Islet precursor cell (in vitro differentiated cells): ENCODE measurements at places on chromosomes 7 and 10.

DNA sequence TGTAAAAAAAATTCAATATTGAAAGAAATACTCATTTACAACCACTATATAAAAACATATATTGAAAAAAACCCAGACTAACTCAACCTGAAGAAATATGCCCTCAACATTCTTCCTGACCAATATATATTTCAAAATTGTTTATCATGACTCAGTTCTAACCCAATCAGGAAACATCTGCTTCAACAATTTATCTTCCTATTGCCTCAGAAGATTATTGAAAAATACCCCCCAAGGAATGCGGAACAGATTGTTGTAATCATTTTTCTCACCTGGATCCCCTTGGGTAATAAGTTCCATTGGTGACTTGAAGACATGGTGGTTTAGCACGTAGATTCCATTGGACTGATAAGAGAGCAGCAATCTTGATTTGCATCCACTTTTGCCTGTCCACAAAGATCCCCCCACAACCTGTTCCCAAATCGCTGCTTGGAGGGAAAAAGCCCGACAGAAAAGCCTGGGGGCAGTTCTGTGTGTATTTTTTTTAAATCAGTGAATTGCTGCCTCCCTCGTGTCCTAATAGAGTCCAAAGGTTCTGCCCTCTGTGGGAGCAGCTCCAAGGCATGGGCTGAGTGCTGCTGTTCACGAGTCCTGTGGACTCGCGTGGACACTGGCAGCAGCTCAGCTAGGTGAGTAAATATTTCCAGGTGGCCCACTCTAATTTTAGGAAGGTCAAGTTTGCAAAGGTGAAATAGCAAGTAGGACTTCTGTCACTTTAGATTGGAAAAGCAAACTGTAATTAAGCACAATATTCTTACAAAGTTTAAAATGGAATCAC is 5.9 kb upstream of the INHBA start:
- no peak for DNase-seq

- DNase-seq: no peak
These were observed 285.0 kb downstream of the PHTF2 start for GRCh38 chr7:78083476-78084120.

GRCh38 chr10:84563355-84563754 is 235.0 kb downstream of the CCSER2 start:
- DNase-seq: no peak

DNA sequence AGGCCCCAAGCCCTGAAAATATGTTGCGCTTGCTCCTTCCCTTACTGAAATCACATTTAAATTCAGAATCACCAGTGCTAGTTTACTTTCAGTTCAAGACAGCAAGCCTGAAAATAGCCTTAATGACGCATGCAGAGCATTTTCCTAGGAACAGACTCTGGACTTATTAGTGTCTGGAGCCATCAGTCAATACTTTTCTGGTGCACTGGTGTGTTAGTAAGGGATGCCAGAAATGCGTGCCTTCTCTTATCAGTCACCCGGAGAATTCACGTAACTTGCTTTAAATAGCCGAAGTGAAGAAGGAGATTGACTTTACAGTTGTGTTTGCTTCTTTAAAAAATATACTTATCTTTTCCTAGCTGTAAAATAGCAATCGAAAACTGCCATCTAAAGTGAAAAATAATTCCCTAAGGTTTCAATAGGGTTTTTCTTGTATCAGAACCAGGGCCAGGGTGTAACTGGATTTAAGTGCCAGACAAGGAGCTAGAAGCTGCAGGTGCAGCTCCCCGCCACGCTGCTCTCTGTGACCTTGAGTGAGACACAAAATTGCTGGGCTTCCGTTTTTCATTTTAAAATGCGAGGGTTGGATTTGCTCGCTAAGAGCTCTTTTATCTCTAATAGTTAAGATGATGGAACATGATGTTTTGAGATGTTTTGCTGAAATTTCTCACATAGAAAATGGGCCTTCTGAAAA is 177.8 kb downstream of the NSUN6 start:
- DNase-seq: no peak

DNA sequence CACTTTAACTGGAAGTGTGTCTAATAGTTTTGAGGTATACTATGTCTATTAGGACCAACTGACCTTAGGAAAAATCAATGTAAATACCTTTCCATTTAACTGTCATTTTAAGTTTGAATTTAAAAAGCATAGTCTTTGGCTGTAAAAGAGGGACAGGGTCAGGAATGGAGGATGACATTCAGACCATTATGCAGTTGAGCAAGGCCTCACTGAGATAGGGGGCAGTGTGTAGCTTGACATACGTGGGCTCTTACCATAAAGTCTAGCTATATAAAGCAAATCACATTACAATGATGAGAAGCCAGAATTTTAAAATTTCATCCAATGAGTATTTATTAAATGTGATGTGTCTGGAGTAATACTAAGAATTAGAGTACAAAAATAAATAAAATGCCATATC is 17.9 kb downstream of the PALS2 start:
- DNase-seq: no peak

DNA sequence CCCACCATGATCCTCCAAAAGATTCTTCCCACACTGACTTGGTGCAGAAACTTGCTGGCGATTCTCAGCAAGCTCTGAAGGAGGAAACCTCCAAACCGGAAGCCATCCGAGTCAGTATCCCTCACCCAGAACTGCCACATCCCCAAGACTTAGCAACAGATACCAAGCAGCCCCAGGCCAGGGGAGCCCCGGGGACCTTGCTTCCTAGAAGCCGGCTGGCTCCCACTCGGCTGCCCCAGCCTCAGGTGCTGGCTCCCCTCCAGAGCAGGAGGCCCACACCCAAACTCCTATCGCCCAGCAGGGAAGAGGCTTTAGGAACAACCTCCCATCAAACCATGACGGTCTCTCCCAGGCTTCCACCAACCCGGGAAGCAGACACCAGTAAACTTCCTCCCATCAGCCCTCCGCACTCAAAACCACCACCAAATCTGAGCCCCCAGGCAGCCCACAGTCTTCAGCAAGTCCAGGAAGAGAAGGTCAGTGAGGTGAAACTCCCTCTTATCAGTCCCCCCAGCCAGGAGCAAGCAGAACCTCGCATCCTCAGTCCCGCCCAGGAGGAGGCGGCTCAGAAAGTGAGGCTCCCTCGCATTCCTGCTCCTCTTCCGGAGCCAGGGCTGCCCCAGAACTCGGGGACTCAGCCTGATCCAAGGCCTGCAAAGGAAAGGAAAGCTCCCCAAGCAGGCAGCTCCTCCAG is 82.3 kb downstream of the LRGUK start:
- DNase-seq: no peak

DNA sequence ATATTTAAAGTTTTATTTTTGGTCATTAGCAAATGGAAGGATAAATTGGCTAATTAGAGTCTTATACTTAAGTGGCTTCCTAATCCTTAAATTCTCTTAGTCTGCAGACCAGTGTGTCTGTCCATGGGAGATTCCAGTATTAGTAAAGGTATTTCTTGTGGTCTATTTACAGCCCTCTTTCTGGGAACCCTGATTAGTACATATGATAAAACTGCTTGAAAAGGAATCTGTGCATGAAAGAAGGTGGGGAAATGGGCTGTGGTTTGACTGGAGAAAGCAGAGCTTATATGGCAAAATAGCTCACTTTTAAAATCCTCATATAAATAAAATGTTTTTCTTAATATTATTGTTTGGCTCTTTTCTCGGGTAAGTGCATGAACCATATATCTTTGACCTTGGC is 124.5 kb upstream of the RHOBTB1 start:
- no peak for DNase-seq

GRCh38 chr10:97020452-97021400 is 165.0 kb downstream of the SLIT1 start:
- no peak for DNase-seq

GRCh38 chr7:37068038-37068437 is 343.7 kb upstream of the AOAH start:
- DNase-seq: no peak

GRCh38 chr10:88408096-88408495 is 175.0 kb downstream of the RNLS start:
- no peak for DNase-seq

GRCh38 chr10:52738951-52739350 is 33.6 kb downstream of the MBL2 start:
- DNase-seq: no peak

- DNase-seq: no peak
These were observed 9.0 kb downstream of the MGAM2 start for GRCh38 chr7:142120524-142120923.

DNA sequence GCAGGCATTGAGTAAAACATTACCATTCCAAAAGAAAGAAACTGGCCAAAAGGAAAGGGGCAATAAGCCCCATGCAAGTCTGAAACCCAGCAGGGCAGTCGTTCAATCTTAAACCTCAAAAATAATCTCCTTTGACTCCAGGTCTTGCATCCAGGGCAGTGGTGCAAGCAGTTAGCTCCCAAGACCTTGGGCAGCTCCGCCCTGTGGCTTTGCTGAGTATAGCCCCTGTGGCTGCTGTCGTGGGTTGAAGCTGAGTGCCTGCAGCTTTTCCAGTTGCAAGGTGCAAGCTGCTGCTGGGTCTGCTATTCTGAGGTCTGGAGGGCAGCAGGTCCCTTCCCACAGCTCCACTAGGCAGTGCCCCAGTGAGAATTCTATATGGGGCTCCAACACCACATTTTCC is 580.1 kb upstream of the AUTS2 start:
- DNase-seq: peak; percentile 64

DNA sequence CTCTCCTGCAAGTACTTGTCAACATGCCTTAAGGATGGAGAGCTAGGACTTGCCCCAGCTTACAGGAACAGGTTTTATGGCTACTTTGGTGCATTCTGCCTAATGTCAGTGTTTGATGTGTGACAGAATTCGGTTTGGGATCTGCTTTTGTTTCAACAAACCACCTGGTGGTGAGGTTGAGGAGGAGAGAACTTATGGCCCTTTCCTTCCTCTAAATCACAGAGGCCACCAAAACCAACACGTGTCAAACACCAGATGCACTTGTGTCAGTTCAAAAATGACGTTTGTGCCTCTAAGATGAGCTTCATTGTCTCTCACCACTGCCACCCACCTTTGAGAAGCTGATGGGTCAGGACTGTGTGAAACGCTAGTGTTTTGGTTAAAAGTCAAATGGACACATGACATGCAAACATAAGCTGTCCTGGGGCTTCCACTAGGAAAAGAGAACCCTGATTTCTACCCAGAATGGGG is 83.9 kb downstream of the OSBPL3 start:
- no peak for DNase-seq

DNA sequence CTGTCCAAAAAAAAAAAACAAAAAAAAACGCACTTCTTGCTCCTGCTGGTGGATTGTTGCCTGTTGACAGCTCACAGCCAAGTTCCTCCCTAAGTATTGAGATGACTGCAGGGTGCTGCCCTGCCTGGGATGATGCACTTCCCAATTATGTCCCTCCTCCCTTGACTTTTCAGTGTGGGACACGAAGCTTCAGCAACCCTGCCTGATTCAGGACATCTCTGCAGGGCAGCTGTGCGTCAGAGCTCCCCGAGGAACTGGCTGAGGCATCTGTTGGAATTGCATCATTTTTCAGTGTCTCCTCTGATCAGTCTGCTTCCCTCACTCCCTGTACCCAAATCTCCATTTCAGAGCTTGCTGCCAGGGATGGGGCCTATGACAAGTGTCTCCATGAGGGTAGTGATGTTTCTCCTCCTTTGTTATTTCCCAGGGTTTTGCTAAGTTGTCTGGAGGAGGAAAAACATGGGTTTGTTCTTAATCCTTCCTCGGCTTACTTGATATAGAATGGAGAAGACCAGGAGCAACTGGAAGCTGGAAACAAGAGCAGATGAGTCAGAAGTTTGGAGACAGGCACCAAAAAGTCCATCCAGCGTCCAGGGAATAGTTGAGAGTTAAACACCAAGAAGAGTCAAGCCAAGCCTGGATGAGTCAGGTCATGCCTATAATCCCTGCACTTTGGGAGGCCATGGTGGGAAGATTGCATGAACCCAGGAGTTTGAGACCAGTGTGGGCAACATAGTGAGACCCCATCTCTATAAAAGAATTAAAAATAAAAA is 355.1 kb downstream of the GALNT17 start:
- DNase-seq: no peak

- DNase-seq: no peak
These were observed 454.7 kb upstream of the FOXK1 start for GRCh38 chr7:4227105-4228010.

DNA sequence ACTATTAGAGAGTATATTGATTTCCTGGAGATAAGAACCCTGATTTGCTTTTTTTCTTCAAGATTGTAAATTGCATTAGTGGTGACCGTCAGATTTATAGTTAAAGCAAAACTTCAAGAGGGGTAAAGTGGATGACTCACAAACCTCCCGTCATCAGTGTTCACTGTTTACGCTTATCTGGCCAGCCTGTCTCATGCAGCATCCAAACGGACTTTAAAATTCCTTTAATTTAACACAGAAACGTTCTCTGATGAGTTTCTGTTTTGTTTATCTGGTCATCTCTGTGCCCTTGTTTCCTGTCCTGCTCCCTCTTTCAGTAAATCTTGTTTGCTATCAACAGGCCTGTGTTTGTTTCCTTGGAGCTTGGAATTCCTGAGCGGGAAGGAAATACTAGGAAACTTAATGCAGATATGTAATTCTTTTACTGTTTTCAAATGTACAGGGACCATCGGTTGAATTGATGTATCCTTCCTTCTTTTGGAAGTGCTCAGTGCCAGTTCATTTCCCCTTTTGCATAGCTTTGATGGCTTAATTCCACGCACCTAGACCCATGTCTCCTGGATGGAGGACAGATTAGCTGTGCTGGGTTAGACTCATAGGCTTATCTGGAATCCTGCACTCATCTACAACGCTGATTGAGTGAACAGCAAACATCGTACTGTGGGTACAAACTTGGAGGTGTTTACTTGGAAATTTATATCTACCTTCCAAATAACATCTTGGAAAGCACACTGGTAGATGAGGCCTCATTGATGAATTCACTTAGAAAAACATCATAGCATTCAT is 21.3 kb downstream of the PTPRE start:
- peak; percentile 84 for DNase-seq

DNA sequence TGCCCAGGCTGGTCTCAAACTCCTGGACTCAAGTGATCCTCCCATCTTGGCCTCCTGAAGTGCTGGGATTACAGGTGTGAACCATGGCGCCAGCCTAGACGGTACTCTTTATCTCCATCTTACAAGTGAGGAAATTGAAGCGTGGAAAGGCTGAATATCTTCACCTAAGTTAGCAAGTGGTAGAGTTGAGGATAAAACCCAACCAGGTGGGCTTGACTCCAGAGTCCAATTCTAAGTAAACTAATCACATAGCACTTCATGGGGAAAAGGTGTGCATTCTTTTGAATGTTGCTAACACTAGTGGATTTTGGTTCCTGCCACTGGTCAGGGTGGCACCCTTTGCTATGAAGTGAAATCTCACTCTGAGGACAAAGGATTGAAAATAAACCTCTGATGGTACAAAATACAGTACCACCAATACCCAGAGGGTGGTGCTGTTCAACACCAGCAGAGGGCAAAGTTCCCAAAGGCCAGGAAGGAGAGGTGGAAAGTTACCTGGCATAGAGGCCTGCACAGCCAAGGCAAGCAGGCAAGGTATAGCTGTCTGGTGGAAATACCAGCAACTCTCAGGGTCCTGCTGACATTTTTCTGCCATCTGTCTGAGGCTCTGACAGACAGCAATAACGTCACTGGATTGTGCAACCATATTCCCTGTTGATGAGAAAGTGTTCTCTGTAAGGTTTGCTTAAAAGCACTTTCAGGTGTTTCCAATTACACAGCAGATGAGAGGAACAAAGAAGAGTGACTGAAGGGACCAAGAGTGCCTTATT is 17.6 kb downstream of the ZDHHC16 start:
- DNase-seq: peak; percentile 86

GRCh38 chr7:25361863-25362262 is 133.6 kb upstream of the NPVF start:
- DNase-seq: no peak
